Adrenal gland (tissue), 19 donors: ENCODE measurements at places on chromosomes 7 and 10. TPM values are rescaled to one million over a fixed set of nuclear protein-coding genes. Genes with fewer than 3 reads are reported as not detected.

Gene COL26A1
- total RNA-seq = 8.5 TPM

Gene ZWINT
- total RNA-seq = 6.1 TPM

DNA sequence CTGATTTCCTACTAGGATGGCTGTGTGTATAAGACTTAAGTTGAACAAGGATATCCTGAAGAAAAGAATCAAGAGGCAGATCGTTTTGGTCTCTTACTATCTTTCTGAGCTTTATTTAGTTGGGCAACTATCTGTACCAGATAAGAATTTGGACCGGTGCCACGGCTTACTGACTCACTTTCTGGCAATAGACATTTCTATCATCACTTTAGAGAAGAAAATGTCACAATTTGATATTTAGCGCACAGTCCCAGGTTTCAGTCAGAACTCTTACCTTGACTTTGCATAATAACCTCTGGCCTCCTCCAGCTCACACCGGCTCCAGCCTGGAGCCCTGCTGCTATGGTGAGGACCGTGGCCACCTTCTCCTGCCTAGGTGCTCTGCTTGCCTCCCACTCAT, 218.2 kb upstream of the MDFIC start:
- peak; percentile 92 for DNase-seq
- no peak overlapping the region for H3K27ac ChIP-seq
- H3K4me3 ChIP-seq = no peak overlapping the region
- H3K4me1 ChIP-seq = peaks cover 14% of the 10 kb centered on the region
- no peaks in the 10 kb centered on the region for H3K36me3 ChIP-seq

- no peaks in the 10 kb centered on the region for H3K4me1 ChIP-seq
- H3K4me3 ChIP-seq = no peak overlapping the region
- no peaks in the 10 kb centered on the region for H3K27me3 ChIP-seq
- no peak for DNase-seq
Observed at GRCh38 chr10:71532878-71533277, 136.2 kb downstream of the CDH23 start.

Gene SMIM30
- 44.6 TPM for total RNA-seq
